Activated naive CD4-positive, alpha-beta T cell treated with anti-CD3 and anti-CD28 coated beads for 36 hours (primary cell): ENCODE measurements at places on chromosomes 1 and 21.

GRCh38 chr1:4778056-4778455 is 123.6 kb downstream of the AJAP1 start:
- peak; percentile 10 for DNase-seq

DNA sequence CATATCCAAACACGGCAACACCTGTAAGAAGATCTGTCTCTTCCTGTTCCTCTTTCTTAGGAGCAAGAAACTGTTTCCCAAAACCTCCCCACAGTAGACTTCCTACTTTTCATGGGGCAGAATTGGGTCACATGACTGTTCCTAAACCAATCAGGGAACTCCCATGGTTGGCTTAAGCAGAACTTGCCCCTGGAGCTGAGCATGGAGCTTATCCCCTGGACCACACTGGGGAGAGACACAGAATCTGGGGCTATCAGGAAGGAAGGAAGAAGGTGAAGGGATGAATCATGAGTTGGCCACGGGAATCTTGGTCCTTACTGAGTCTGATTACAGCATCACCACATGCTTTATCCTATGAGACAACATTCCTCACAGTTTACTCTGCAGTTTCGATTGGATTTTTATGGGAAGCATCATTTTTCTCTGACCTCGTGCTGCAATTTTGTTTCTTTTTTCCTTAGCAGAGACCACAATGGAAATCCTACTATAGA is 81.8 kb downstream of the CDC7 start:
- no peak for DNase-seq

DNA sequence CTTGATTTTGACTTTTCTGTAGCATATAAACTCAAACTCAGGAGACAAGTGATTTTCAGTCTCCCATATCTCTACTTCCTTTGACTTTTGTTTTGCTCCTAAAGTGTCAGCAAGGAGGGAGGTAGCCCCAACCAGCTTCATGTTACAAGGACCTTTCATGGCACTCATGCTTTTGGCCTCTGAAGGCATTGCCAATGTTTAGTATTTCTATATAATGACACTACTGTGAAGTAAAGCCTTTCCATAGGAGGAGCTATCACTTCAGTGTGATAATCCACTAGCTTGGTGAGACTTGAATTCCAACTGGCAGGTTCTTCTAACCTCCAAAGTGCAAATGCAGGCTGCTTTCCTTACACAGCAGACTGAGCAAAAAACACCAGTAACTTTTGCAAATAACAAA is 14.4 kb downstream of the COLGALT2 start:
- no peak for DNase-seq

- no peak for DNase-seq
Measured at GRCh38 chr1:91844862-91845528, 41.0 kb downstream of the TGFBR3 start.

DNA sequence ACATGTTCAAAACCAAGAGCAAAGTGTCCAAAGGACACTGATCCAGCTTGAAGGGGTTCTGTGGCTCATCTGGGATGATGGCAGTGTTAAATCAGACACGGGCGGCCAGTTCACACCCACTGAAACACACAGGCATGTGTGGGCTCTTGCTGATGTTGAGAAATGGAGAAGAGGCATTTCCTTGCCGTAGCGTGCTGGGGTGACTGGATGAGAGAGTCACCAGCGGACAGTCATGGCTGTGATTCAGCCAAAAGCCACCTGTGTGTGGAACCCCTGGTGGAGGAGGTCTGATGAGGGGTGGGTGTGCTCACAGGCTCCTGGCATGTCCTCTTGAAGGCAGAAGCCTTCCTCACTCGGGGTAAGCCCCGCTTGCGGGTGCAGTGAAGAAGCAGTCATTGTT is 7.2 kb downstream of the C1orf35 start:
- no peak for DNase-seq

GRCh38 chr1:36285443-36286101 is 20.6 kb upstream of the SH3D21 start:
- peak; percentile 79 for DNase-seq

GRCh38 chr1:22677931-22678896 is 25.2 kb downstream of the C1QB start:
- no peak for DNase-seq

- no peak for DNase-seq
Measured at GRCh38 chr21:43333298-43334062, 93.5 kb downstream of the SIK1 start.

- no peak for DNase-seq
Measured at GRCh38 chr1:177255411-177255810, 84.7 kb downstream of the BRINP2 start.

DNA sequence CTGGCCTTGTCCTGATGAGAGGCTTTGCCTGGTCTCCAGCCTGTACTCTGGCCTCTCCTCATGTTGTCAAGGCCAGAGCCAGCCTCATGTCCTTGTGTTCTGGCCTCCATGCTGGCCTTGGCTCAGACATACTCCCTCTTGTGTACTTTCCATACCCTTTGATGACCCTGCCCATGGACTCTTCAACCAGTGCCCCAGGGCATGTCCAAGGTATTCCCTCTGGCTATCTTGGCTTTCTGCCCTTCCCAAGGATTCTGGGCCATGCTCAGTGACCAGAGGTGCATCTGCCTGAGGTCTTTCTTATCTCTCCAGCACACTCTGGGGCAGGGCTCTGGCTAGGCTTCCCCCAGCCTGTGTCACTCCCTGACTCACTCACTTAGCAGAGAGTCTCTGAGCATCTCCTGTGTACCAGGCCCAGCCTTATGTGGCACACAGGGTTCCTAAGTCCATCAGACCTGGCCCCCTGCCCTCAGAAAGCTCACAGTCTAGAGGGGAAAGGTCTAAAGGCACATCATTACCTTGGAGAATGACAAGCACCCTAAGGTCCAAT is 141.4 kb upstream of the GRIK3 start:
- DNase-seq, result no peak

DNA sequence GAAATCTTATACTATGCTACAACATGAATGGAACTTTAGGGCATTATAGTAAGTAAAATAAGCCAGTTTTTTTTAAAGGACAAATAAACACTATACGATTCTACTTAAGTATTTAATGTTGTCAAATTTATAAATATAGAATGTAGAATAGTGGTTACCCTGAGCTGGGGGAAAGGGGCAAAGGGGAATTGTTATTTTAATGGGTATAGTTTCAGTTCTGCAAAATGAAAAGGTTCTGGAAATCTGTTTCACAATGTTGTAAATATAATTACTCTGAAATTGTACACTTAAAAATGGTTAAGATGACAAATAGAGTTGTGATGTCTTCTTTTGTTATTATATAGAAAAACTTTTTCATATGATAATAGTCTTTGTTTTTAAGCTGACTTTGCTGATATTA is 366.3 kb downstream of the MRPL39 start:
- no peak for DNase-seq

DNA sequence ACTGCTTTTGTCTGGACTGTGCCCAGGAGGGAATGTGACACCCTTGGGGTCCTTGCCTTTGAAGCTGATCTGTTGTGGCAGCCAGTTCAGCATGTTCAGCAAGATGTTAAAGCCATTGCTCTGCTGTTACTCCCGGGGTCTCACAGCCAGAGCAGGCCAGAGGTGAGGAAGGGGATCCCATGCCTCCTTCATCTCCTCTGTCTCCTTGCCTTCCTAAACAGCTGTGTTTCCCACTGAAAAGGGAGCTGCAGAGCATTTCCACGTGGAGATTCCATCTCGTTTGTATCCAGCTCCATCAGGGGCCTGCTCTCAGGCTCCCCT is 135.8 kb upstream of the COL6A1 start:
- no peak for DNase-seq

DNA sequence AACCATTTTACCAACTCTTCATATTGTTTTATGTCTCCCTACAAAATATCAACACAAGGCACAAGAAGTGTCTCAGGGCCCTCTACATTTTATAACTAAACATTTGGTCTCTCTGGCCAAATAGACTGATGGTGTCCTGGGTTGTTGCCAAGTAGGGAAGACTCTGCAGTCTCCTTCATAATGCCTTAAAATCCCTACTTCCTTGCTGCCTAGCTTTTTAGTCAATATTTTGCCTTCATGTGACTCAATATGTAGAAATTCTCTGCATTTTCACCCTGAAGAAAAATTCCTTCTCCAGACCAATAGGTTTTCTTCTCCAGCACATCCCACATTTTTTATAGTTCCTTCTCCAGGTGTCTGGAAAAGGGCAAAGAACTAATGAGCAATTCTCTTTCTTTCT is 72.6 kb upstream of the IPO9 start:
- no peak for DNase-seq

DNA sequence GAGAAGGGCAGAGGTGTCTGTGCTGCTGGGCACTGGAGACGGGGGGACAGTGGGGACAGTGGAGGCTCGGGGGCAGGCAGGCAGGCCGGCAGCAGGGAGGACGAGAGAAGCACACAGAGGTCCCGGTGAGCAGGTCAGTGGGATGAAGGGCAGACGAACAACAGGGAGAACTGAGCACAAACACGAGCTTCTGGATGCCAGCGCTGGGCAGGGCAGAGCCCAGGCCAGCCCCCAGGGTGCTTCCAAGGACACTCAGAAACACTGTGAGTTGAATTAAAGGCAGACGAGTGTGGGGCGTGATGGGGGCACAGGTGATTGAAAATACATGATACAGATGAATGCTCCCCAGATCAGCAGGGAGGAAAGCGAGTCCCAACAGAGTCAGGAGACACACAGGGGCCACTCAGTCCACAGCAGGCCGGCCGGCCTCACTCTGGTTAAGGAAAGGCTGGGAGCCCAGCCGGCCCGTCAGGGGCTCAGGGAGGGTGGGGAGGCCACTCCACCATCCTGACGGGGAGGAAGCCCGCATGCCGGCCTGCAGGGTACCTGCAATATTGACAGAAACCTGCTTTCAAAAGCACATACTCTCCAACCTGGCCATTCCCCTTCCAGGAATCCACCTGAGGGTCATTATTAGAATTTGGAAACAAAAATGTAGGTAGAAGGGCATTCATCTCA is 14.1 kb downstream of the SLC19A1 start:
- no peak for DNase-seq

- peak; percentile 52 for DNase-seq
Measured at GRCh38 chr1:25001125-25001915, 71.2 kb upstream of the RUNX3 start.

DNA sequence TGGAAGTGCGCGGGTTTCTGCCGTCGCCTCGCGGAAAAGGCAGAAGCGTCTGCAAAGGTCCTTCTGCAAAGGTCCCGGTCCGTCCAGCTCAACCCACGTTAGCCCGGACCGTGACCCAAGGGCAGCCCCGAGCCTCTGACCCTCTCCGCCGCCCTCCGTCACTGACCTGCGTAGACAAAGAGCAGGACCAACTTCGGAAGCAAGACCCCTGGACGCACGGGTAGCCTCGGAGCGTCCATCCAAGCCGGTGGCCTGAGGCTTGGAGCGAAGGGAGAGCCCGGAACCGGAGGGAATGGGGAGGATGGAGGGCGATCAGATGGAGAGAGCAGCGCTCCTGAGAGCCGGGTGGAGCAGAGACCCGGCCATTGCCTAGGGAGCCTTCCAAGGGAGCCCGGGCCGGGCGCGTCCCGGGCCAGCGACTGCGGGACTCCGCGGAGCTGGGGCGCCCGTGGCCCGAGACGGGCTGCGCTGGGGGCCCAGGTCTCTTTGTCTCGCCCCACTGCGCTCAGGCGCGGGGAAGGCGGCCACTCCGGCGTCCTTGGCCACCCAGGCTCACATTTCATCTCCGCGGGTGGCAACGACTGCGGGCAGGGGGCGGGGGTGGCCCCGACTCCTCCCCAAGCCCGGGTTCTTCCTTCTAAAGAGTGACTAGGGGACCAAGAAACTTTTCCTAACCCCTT is at the start of gene CYYR1:
CYYR1 (minus strand) TSS at position 585 of the 680 bp plus-strand sequence; CDS start at position 239, 346 bp downstream.
- DNase-seq, result no peak

- peak; percentile 58 for DNase-seq
Measured at GRCh38 chr1:231806623-231807495, 180.3 kb downstream of the DISC1 start.

- DNase-seq, result no peak
Measured at GRCh38 chr1:233879841-233880240, 24.6 kb upstream of the SLC35F3 start.

DNA sequence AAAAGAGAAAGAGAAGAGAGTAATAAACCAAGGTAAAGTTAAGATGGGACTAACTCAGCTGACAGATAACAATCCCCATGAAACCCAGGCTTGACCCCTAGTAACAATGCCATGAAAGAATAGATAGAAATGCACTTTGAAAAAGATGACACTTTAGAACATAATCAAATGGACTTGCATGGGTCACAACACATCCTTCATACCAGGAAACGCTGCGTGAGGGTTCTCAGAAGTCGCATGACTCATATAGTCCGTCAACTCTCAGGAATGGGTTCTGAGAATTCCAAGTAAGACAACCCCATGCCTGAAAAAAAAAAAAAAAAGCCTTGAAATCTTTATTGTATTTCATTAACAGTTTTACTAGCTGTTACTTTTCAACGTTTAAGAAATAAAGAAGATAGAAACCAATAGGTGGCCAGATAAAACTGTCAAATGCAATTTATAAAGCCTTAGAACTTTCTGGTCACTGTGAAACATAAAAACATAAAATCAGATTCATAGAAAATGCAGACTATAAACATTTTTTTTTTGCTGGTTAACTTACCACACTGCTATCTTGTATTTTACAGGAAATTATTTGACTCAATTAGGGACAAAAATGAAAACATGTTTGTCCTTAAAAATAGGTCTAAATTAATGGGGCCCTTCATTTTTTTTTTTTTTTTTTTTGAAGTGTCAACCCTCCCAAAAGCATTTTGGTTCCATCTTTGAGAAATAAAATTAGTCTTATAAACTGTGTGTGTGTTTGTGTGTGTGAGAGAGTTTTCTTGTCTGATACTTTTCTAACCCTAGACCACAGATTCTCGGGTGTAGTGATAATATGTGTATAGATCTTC is 202.1 kb downstream of the NCAM2 start:
- DNase-seq, result peak; percentile 5

GRCh38 chr1:41010345-41010744 is 11.2 kb downstream of the SLFNL1 start:
- DNase-seq, result no peak

- no peak for DNase-seq
Measured at GRCh38 chr1:51061231-51061918, 40.7 kb upstream of the C1orf185 start.

- no peak for DNase-seq
Measured at GRCh38 chr1:172609528-172609927, 49.4 kb upstream of the FASLG start.

- no peak for DNase-seq
Measured at GRCh38 chr1:29624320-29625083, 388.2 kb downstream of the PTPRU start.

DNA sequence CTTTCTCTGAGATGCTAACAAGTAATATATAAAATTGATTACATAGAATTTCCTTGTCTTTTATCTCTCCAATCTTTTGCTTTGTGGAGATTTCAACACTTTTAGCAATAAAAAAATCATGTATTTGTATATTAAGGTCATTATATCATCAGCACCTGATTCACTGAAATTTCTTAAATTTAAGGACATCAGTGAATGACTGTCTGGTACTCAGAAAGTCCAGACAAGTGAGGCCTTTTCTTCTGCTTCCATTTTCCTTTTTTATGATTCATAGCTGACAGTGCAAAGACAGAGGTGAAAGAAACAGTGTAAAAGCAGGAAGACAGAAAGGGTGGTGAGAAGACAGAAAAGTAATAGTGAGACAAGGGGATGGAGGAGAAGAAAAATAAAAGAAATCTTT is 54.6 kb downstream of the FASLG start:
- DNase-seq, result no peak

GRCh38 chr1:29122682-29123052 is 1.0 kb downstream of the TMEM200B start:
- peak; percentile 14 for DNase-seq

- no peak for DNase-seq
Measured at GRCh38 chr1:150576794-150577556, 2.4 kb downstream of the MCL1 start.
